ENCODE measurements at places on chromosomes 2 and 18.

DNA sequence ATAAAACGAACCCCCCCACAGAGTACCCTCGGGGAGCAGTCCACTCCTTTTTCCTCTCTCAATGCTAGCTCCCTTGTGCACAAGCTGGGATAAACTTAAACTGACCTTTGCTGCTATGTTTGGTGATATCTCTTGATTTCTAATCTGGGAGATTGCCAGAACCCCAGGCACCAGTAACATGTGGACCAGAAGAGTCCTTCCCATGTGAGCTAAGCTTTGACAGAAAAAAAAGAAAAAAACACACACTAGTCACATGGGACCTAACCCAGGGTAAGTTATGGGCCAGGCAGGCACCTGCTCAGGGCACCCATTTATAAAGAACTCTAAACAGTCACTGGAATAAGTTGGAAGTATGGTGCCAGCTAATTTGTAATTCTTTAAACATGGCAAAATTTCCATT, 242.6 kb downstream of the EN1 start:
- no peak for DNase-seq

DNA sequence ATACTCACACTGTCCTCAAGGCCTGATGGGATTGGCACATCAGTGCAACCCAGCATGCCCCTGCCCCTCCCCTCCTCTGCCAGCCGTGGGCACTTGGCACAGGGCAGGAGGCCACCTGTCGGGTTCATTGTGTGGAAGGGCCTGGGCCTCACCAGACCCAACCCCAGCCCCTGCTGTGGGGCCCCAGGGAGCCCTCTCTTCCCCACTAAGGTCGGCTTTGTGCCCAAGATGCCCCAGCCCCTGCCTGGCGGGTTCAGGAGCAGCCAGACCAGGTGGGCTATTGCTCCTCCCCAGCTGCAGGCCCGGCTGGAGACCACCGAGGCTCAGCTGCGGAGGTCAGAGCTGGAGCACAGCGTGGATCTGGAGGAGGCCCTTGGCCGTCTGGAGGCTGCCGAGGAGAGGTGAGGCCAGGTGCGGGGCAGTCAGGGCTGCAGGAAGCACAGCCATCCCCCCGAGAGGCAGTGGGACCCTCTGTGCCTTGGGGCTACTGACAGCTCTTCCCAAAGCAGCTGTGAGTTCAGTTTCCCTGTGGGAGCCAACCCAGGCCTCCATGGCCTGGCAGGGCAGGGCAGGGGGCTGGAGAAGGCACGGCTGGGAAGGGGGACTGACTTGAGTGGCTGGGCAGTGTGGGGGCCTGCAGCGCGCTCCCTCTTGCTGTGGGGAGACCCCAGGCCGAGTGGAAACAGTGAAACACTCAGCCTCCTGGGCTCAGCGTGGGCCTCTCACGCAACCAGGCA, 16.3 kb downstream of the CROCC2 start:
- peak; percentile 28 for DNase-seq

- no peak for DNase-seq
Observed at GRCh38 chr2:20675701-20676352, 8.9 kb downstream of the GDF7 start.

- no peak for DNase-seq
Observed at GRCh38 chr2:204264621-204265140, 280.6 kb upstream of the PARD3B start.

GRCh38 chr2:59912042-59912441, 641.4 kb downstream of the BCL11A start:
- DNase-seq: no peak

- no peak for DNase-seq
Observed at GRCh38 chr18:70423120-70423519, 134.3 kb downstream of the SOCS6 start.

- peak; percentile 51 for DNase-seq
Observed at GRCh38 chr2:74602586-74603281, 45.4 kb downstream of the M1AP start.

DNA sequence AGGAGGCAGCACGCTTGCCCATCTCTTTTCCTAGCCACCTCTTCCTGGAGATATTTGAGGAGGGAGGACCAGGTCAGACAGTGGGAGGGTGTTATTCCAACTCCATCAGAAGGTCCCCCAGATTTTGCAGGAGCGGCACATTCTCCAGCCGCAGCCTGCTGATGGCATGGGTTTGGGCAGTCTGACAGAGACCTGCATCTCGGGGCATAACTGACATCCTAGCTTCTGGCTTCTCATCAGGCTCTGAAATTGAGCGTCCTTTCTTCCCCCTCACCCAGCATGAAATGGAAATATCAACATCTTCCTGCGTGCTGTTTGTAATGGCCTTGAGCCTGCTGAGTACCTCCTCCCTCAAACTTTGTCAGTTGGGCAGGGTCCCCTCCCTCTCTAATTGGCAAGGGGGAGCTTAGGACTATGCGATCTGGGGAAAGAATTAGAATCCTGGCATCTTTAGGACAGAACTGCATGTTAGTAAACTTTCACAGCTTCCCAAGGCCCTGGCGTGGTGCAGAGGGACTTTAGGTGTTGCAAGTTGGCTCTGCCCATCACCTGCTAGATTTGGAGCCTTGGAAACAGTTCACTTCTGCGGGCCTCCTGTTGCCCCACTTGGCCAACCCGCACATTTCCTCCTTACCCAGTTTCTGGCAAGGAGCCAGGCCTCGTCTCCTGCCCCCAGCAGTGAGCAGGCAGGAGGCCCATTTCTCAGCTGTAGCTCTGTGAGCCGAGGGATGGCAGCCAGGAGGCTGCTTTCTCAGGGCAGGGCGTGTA, 2.2 kb downstream of the ITM2C start:
- no peak for DNase-seq

DNA sequence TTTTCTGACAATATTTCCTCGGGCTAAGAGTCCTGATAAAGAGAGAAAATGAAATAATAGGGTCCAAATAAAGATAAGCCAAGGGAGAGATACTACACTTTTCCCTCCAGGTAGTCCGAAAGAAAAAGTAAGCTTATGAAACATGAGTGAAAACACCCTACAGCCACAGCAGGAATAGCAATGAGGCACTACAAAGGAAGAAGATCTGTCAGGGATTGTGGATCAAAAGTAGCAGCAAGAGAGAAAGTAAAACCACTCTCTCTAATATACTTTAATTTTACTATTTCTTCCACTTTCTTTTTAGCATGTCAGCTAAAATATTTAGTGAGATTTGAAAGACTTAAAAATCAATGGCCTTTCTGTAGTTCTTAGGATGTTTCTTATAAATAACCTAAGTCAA, 1601.8 kb downstream of the LRP1B start:
- no peak for DNase-seq

GRCh38 chr2:72149556-72150156, 2.0 kb upstream of the CYP26B1 start:
- no peak for DNase-seq

DNA sequence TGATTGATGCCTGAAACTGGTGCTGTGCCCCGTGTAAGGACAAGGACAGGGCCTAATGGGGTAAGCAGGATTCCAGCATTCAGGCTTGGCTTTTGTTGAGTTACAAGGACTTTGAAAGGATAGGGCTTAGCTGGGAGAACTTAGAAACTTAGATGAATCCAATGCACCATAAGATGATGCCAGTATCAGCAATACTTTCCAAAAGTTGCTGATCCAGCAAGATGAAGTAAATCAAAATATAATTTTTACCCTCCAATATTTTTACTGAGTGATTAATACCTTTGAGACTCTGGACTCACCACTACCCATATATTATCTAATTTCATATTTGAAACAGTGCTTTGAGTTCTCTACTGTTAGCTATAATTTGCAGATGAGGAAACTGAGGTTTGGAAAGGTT, 354.5 kb upstream of the ATP5MC3 start:
- DNase-seq: no peak

GRCh38 chr2:41933046-41933420, 114.8 kb upstream of the PKDCC start:
- DNase-seq: peak; percentile 60

GRCh38 chr2:207283356-207283755, 117.6 kb upstream of the KLF7 start:
- DNase-seq: peak; percentile 24

DNA sequence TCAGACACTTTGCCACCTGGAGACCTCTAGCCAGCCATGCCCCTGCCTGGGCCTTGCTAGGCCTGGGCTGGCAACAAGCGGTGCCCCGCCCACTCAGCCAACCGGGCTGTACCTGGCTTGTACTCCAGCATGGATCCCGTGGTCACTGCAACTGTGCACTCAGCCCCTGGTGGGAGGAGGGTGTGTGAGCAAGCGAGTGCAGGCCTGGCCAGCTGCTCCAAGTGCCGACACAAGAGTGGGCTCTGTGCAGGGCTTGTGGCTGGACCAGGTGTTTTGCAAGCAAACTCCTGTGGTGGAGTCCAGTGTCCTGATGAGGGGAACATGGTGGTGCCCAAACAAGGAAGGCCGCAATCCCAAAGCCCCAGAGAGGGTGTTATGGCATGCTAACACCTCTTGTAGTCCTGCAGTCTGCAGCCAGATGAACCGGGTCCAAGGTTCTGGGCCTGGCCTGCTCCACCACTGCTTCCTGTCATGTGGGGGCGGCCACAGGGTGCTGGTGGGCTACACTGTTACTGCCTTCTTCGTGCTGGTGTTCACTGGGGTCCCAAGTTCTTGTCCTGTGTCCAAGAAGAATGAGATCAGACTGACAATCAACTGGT, 60.1 kb upstream of the CD28 start:
- no peak for DNase-seq

DNA sequence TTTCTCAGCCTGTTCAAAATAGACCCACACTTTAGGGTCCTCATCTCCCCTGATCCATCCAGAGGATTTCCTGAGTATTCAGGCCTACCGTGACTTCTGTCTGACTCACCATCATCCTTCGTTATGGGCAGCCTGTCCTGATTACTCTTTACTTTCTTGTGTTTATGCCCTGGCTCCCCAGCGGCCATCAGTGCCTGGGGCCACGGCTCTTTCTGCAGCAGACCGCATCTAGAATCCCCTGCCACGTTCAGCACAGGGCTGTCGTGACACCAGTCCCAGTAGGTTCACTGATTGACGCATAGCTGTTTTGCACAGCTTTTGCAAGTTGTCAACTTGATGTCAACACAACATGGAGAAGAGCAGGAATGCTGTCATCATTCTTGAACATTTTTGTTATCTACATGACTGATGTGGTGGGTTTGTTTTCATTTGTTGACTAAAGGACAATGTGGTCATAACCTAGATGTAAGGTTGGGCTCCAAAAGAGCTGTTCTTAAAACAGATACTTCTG, 225.6 kb downstream of the HAUS1 start:
- DNase-seq: no peak

DNA sequence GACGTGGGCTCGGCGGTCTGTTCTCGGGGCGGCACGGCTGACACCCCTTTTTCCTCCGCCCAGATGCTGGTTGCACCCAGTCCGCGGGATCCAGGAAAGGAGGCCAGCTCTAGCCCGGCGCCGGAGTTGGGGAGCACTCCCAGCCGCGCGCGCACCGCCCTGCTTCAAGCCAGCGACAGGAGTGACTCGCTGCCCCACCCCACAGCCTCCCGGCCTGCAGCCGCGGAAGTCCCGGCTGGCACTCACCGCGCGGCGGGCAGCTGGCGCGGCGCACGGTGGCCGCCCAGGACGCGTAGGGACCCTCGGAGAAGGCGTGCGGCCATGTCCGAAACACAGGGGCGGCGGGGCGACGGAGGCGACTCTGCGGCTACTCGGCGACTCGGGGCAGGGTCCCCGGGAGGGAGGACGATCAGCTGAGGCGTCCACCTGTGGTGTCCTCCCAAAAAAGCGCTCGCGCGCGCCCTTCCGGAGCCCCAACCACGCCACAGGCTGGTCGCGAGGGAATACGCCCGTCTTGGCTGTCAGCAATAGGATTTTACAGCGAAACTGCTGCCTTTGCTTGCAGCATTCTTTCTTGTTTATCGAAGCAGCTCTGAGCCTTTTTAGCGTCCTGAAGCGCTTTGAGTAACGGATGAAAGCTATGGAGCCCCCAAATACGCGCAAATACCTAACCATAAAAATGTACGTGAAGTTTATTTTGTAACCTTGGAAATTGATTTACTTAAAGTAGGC, at the start of gene ACADL:
Gene ACADL (minus strand): TSS at position 507 of the 732 bp plus-strand sequence. CDS start 184 bp downstream, at position 323.
- DNase-seq: peak; percentile 9

DNA sequence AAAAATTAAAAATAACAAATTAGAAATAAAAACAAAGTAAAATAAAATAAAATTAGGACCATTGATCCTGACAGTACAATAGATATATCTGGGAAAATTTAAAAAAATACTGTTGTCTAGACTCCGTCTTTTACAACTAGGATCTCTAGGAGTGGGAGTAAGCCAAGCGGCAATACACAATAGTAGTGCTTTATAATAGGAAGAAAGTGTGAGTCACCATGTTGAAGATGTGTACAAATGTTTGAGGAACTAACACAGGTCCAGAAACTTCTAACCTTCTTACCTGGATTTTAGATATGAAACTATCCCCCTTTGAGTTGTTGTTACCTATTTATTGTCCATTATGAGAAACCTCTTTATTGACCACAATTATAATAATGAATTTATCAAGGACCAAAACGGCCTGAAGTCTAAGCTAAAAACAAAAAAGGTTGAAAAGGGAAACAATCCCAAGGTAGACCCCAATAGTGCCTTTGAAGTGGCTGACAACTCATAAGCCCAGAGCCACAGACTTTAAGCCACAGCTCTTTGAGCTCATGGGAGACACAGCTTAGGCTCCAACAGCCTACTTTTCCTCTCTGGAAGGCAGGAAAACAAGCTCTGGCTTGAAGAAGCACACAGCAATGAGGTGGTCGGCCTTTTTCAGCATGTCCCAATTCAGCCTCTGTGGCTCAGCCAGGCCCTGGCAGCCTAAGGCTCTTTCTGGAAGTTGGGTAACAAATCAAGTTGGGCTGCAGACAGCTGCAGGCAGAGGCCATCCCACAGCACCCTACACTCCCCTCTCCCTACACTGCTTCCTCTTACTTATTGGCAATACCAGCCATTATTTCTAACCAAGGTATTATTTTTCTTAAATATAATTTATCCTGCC, 62.9 kb downstream of the AQP4 start:
- no peak for DNase-seq

GRCh38 chr2:239236043-239236807, 164.6 kb downstream of the HDAC4 start:
- no peak for DNase-seq

GRCh38 chr2:207437524-207438143, 92.1 kb upstream of the CREB1 start:
- DNase-seq: no peak

- no peak for DNase-seq
Observed at GRCh38 chr18:53861185-53861584, 363.3 kb downstream of the MBD2 start.

DNA sequence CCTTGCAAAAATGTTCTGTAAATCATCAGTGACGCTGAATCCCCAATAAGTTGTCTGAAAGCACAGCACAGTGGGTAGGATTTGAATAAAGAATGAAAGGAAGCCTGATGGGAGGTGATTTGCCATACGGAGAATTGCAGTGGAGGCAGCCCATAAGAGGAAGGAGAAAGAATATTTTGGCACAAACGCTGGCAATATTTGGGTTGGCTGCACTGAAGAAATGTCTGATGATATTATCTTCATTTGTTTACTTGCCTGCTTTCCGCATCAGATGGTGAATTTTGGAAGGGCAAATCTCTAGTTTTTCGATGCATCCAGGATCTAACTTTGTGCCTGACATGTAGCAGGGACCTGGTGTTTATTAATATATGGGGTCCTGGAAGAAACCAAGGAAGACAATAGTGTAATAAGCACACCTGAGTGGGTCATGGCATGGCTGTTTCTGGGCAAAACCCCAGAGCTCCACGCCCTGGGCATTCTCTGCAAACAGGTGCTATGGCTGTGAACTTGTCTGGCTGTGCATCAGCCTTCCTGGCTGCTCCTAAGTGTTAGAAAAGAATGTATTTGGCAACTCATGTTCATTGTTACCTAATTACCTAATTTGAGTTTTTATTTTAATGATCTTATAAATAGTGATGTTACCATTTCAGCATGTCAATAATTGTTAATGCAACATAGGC, 5.9 kb downstream of the GALR1 start:
- DNase-seq: no peak

GRCh38 chr18:74679006-74679678, 81.5 kb downstream of the ZNF407 start:
- no peak for DNase-seq
